ENCODE measurements at places on chromosomes 2 and 18. TPM values are rescaled to one million over a fixed set of nuclear protein-coding genes. Genes with fewer than 3 reads are reported as not detected.

CCDC85A gene
- total RNA-seq, result 7.6 TPM

SUCLG1 gene
- total RNA-seq, result 91.1 TPM

FEV gene
- total RNA-seq, result not detected

CYRIA gene
- 22.4 TPM for total RNA-seq

FABP1 gene
- 6.9 TPM for total RNA-seq

NEUROD1 gene
- not detected for total RNA-seq

C2orf15 gene
- total RNA-seq, result 0.32 TPM

ALLC gene
- total RNA-seq, result not detected

CREG2 gene
- not detected for total RNA-seq

PTH2R gene
- not detected for total RNA-seq

DSG4 gene
- total RNA-seq, result not detected

ARHGAP15 gene
- 11.6 TPM for total RNA-seq

ELP2 gene
- 71.8 TPM for total RNA-seq

CYBRD1 gene
- 172 TPM for total RNA-seq

FRZB gene
- 5.5 TPM for total RNA-seq

TUBB6 gene
- 560 TPM for total RNA-seq

EVX2 gene
- not detected for total RNA-seq

CLEC4F gene
- total RNA-seq, result 0.48 TPM

CYS1 gene
- 0.80 TPM for total RNA-seq

IL36B gene
- total RNA-seq, result not detected

ANKAR gene
- 6.6 TPM for total RNA-seq

GYPC gene
- total RNA-seq, result 175 TPM

COL4A4 gene
- 0.45 TPM for total RNA-seq

LGALSL gene
- 21.7 TPM for total RNA-seq

GALR1 gene
- total RNA-seq, result 0.03 TPM

PFN4 gene
- total RNA-seq, result not detected

CGREF1 gene
- 11.0 TPM for total RNA-seq

C2orf42 gene
- 10.9 TPM for total RNA-seq

CNRIP1 gene
- total RNA-seq, result 31.6 TPM

TMEM169 gene
- 0.45 TPM for total RNA-seq

IL36A gene
- not detected for total RNA-seq

CCL20 gene
- 2.1 TPM for total RNA-seq

DUSP19 gene
- 0.67 TPM for total RNA-seq

REG3A gene
- 3.3 TPM for total RNA-seq

GKN2 gene
- not detected for total RNA-seq

HMSD gene
- not detected for total RNA-seq

FAM124B gene
- total RNA-seq, result 4.1 TPM

MCFD2 gene
- total RNA-seq, result 104 TPM

POTEJ gene
- total RNA-seq, result not detected

NEB gene
- total RNA-seq, result 0.64 TPM

SLC9A2 gene
- not detected for total RNA-seq

TOGARAM2 gene
- 0.39 TPM for total RNA-seq

CCDC142 gene
- 9.1 TPM for total RNA-seq

LIMS2 gene
- total RNA-seq, result 70.6 TPM

NCK2 gene
- total RNA-seq, result 39.7 TPM

HJURP gene
- 0.55 TPM for total RNA-seq
